ENCODE measurements at places on chromosomes 13 and 19. TPM values are rescaled to one million over a fixed set of nuclear protein-coding genes. Genes with fewer than 3 reads are reported as not detected.

WDR87 gene
- not detected for polyA plus RNA-seq

LILRB3 gene
- polyA plus RNA-seq, result 0.29 TPM

MYBPC2 gene
- not detected for polyA plus RNA-seq

TMEM272 gene
- polyA plus RNA-seq, result 0.41 TPM

ZNF730 gene
- 1.2 TPM for polyA plus RNA-seq
